ENCODE measurements at places on chromosomes 12 and 14. TPM values are rescaled to one million over a fixed set of nuclear protein-coding genes. Genes with fewer than 3 reads are reported as not detected.

Gene GLT8D2
- total RNA-seq = 0.90 TPM

DNA sequence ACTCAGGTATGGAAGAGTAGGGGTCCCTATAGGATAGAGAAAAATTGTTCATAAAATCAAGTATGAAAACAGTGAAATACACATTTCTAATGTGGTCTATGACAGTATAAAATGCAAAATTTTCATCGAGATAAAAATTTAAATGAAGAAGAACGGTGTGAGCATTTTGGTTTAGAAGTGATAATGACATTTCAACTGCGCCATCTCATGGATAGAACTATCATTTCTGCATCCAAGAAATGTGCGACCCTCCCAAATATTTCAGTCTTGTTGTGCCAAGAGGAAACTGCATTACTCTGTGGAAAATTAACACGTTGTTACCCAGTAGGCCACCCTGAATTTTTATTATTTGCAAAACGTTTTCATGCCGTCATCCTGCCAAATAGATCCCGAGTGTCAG, 108.8 kb downstream of the CRACR2A start:
- H3K4me1 ChIP-seq = no peaks in the 10 kb centered on the region
- no peak overlapping the region for H3K27ac ChIP-seq
- H3K36me3 ChIP-seq = no peaks in the 10 kb centered on the region

DNA sequence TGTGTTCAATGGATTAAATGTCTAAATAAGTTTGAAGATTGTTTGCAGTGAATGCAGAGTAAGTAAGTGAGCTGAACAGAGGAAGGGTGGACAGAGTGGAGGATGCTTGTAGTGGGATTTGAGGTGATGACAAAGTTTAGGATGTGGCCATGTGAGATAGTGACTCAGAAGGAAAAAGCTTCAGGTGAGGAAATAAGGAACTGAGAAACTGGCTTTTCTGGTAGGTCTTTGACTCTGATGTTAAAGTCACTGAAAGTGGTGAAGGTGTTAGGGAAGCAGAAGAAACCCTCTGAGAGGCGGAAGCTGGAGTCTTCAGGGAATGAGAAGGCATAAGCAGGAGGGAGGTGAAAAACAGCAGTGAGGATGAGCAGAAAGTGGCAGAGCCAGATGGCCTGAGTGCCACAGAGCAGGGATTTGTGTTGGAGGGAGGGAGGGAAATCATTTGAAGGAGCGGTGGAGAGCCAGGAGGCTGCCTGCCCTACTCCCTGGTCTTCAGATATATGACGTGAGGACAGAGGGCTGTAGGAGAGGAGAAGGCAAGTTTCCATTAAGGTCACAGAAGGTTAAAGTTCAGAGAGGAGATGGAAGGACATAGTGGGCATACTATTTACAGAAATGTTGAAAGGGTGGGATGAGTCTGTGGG, 24.8 kb downstream of the RGS6 start:
- DNase-seq = no peak
- no peaks in the 10 kb centered on the region for H3K36me3 ChIP-seq
- H3K4me1 ChIP-seq = peaks cover 5% of the 10 kb centered on the region
- no peak overlapping the region for H3K27ac ChIP-seq
- no peaks in the 10 kb centered on the region for H3K27me3 ChIP-seq

DNA sequence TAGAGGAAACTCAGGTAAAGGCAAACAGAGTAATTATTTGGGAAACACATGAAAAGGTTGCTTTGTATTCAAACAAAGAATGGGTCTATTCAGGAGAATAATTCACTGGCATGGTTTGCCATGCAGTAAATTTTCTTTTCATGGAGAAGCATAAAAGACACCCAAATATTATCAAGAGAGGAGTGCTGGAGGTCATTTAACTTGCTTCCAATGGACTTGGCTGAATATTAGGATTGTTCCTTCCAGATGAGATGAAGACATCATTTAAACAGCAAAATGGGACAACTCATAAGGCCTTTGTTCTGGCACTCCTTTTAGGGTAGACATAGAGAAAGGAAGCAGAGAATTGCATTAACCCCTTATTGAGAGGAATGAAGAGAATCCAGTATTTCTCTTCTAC, 38.7 kb downstream of the WIF1 start:
- no peaks in the 10 kb centered on the region for H3K27me3 ChIP-seq
- no peak overlapping the region for H3K4me3 ChIP-seq
- no peak overlapping the region for H3K27ac ChIP-seq
- DNase-seq = no peak
- H3K4me1 ChIP-seq = no peaks in the 10 kb centered on the region

Gene LRTM2
- 0.29 TPM for total RNA-seq

- H3K4me1 ChIP-seq = no peaks in the 10 kb centered on the region
- no peaks in the 10 kb centered on the region for H3K27me3 ChIP-seq
- H3K36me3 ChIP-seq = no peaks in the 10 kb centered on the region
Observed at GRCh38 chr12:94282675-94283074, 134.3 kb downstream of the PLXNC1 start.

Gene SEC23A
- 58.5 TPM for total RNA-seq

- H3K27ac ChIP-seq = no peak overlapping the region
- no peaks in the 10 kb centered on the region for H3K4me1 ChIP-seq
- peaks cover 71% of the 10 kb centered on the region for H3K36me3 ChIP-seq
- DNase-seq = no peak
Observed at GRCh38 chr12:120721866-120722265, 3.8 kb upstream of the ACADS start.
